CD4-positive, CD25-positive, alpha-beta regulatory T cell (primary cell): ENCODE measurements at places on chromosomes 5 and 9.

GRCh38 chr9:112029921-112030444 is 133.4 kb downstream of the UGCG start:
- DNase-seq: peak; percentile 62

GRCh38 chr9:105173306-105173705 is 71.1 kb upstream of the SLC44A1 start:
- DNase-seq: no peak

DNA sequence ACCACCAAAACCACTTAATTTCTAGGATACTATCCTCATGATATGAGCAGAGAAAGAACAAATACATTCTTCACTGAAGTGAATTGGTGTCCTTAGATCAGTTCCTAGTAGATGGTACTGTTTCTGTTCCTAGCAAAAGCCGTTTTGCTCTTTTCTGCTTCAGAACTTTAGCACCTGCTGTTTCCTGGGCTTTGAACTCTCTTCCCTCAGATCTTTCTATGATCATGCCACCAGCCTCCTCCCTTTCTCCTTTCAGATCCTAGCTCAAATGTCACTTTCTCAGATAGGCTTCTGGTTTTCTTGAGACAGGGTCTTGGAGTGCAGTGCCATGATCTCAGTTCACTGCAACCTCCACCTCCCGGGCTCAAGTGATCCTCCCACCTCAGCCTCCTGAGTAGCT is 118.0 kb downstream of the EGFLAM start:
- no peak for DNase-seq

DNA sequence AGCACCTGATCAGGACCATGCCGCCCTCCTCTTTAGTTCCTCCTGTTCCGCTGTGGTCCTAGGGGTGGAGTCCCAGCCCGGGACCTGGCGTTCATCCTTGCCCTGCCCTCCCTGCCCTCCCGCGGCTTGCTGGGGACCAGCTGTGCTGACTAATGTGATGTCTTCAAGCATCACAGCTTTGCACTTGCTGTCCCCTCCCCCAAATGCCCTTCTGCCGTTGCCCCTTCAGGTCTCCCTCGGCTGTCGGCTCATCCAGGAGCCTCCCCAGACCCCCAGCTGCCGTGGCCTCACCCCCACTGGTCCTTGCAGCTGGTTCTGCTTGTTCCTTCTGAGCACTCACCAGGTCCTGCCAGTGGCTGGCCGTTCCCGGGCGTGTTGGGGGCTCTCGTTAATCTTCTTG is 19.9 kb downstream of the RXRA start:
- DNase-seq: no peak

GRCh38 chr5:72451741-72452505 is 55.3 kb downstream of the ZNF366 start:
- DNase-seq: no peak

DNA sequence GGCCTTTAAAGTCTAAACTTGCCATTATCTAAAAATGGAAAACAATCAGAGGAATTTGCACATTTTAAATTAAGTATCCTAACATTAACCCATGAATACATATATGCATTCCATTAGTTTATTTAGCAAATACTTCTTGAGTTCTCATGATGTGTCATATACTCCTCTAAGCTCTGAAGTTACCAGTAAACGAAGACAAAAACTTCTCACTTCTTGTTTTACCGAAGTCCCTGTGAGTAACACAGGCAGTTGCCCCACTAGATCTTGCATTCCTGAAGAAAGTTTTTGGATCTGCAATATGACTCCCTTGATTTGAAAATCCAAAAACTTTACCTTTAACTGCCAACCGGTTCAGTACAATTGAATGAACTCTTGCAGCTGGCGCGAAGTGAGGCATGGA is 439.0 kb upstream of the MPDZ start:
- DNase-seq: no peak

DNA sequence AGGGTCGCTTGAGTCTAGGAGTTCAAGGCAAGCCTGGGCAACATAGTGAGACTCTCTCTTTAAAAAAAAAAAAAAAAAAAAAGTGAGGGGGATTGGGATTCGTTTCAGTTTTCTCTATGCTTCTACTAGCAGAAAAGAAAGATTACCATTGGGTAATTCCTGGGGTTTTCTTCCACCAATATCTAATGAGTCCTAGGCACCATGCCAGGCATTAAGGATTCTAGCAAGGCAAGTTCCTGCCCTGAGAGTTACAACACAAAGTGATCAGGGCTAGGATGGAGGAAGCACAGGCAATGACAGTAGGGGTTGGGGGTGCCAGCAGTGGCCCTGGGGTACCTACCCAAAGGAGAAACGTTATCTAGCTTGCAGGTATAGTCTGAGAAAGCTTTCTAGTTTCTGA is 90.8 kb downstream of the PCDH1 start:
- DNase-seq: no peak

DNA sequence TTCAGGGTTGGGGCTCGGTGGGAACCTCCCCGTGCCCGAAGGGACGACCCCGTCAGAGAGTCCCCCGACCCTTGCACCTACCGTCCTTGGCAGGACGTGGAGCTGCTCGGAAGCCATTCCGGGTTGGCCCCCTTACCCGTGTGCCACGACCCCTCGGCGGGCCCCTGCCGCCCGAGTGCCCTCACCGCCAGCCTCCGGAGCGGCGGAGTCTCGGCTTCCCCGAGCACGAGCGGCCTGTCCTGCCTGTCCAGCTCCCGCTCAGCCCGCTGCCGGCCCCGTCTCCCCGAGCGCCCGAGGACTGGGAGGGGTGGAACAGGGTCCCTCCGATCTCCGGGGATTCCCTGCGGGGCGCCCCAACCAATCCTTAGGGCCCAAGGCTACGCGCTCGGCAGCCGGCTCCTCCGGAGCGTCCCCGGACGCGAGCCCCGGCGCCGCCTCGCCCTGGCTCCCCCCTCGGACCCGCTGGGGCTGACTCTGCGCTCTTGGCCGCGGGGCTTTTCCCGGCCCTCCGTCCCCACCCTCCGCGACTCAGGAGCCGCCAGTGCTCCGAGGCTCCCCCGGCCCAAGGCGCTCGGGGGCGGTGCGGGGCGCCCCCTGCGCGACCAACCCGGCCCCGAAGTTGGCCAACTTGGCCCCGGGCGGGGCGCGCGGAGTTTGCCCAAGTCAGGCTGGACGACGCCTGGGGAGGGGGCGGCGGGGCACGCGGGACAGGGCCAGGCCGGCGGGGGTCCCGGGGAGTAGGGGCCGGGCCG is 654 bp downstream of the ADAMTS2 start:
- DNase-seq: no peak

GRCh38 chr5:134153241-134153640 is 23.5 kb downstream of the SKP1 start:
- DNase-seq: no peak

DNA sequence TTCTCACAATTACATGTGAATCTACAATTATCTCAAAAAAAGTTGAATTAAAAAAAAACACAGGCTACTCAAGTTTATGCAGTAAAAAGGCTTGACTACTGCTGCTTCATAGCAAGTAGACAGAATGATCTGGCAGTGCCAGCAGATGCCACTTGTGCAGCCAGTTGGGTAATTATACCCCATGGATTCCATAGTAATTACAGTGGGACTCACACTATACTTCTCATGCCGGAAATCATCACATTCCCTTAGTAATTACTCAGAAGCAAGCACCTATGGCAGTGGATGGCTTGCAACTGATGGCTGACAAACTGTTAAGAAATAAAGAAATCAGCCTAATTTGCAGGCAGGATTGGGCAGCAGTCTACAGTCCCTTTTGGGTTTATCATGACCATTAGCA is 463.2 kb upstream of the KLF4 start:
- no peak for DNase-seq

DNA sequence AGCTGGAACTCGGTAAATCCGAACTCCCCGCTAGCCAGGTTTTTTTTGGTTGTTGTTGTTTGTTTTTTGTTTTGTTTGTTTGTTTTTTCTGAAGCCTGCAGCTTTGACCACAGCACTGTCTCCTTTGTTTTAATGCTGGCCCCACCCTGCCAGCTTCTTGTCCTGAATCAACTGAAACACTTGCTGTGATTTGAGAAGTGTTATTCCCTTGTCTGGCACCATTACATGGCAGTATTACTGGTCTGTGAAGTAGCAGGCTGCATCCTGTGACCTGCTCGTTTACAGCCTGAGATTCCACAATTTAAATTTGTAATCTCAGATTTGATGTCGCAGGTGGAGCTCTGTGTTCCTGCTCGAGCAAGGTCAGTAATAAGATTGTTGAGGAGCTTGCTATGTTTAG is 1.4 kb upstream of the SLC36A2 start:
- DNase-seq: no peak

GRCh38 chr9:18071651-18072060 is 402.3 kb upstream of the ADAMTSL1 start:
- no peak for DNase-seq
